ENCODE measurements at places on chromosomes 6 and 20. TPM values are rescaled to one million over a fixed set of nuclear protein-coding genes. Genes with fewer than 3 reads are reported as not detected.

FLRT3 gene
- total RNA-seq, result not detected

TP53TG5 gene
- total RNA-seq, result not detected

NKX2-2 gene
- not detected for total RNA-seq

MOG gene
- total RNA-seq, result not detected

RPL10A gene
- total RNA-seq, result 4,000 TPM

PXDC1 gene
- 1.4 TPM for total RNA-seq

CPXM1 gene
- total RNA-seq, result 47.0 TPM

HLA-DPB1 gene
- total RNA-seq, result not detected

CFAP61 gene
- not detected for total RNA-seq

SCGN gene
- not detected for total RNA-seq

SLC4A11 gene
- 0.17 TPM for total RNA-seq

KIZ gene
- 12.4 TPM for total RNA-seq

OLIG3 gene
- not detected for total RNA-seq

SLC22A16 gene
- total RNA-seq, result 2.0 TPM

EBF4 gene
- 0.25 TPM for total RNA-seq

THEMIS gene
- not detected for total RNA-seq

RAET1E gene
- total RNA-seq, result not detected

CST9L gene
- total RNA-seq, result not detected

GINS1 gene
- 40.0 TPM for total RNA-seq

PIGU gene
- 15.8 TPM for total RNA-seq

TMC2 gene
- not detected for total RNA-seq

SIRPD gene
- total RNA-seq, result not detected

CLPSL2 gene
- total RNA-seq, result not detected

SLC17A2 gene
- not detected for total RNA-seq

Measured in G401 (cell line).